Ecto neural progenitor cell (in vitro differentiated cells): ENCODE measurements at places on chromosomes 2 and 18.

DNA sequence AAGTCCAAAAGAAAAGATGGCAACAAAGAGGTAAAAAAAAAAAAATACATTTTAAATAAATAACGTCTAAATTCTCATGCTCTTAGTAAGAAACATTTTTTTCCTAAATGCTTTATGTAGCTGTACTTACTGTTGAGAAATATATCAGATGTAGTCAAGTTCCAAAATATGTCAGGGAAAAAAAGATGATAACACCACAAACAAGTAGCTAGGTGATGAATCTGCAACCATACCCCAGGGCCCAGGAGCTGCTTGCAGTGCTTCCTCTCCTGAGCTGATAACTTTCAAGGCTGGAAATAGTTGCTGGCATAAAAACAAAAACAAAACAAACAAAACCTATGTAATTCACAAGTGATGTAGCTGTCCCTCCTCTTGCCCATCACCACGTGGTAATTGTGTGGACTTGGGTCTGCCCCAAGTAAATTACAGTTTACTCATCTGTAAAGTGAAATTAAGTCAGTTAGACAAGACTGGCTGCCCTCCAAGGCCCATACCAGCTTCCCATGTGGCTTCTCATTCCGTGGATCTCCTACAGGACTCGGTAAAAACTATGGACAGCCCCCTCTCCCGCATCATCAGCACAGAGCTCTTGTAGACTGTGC lies 82.6 kb downstream of the SP100 start:
- no peak for DNase-seq

DNA sequence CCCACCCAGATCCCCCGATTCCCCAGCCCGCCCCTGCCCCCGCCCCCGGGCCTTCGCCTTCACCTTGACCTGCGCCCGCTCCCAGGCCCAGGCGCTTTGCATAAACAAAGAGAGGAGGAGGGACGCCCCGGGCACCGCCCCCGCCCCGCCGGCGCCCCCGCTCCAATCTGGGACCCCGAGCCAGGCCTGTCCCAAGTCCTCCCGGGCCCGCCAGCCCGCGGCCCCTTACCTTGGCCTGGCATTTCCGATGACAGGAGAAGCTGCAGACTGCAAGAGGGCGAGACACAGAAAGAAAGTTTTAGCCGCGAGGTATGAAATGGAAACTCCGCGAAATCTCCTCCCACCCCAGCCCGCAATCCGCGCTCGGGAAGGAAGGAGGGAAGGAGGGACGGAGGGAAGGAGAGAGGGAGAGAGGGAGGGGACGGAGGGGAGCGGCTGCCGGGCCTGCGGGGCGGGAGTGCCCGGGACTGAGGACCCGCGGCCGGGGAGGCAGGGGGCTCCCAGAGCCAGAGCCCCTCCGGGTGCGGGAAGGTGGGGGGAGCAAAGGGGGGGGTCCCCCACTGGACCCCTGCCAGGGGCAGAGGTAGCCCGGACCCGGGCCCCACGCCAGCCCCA lies 24.2 kb downstream of the TNS1 start:
- DNase-seq: peak; percentile 64

DNA sequence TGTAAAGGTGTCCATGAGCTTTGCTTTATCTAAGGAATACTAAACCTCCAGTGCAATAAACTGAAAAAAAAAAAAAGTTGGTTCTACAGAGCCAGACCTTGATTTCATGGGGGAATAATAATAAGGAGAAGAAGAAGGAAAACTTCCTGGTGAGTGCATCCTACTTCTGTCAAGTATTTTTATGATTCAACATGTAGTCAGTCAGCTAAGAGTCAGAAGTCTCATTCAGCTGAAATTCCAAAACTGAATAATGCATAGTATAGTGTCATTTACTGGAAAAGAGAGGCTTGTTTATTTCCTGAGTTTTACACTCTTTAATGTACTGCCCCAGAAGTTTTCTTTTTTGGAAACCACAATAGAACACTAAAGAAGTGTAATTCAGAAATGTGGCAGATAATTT lies 77.8 kb upstream of the TACR1 start:
- no peak for DNase-seq

DNA sequence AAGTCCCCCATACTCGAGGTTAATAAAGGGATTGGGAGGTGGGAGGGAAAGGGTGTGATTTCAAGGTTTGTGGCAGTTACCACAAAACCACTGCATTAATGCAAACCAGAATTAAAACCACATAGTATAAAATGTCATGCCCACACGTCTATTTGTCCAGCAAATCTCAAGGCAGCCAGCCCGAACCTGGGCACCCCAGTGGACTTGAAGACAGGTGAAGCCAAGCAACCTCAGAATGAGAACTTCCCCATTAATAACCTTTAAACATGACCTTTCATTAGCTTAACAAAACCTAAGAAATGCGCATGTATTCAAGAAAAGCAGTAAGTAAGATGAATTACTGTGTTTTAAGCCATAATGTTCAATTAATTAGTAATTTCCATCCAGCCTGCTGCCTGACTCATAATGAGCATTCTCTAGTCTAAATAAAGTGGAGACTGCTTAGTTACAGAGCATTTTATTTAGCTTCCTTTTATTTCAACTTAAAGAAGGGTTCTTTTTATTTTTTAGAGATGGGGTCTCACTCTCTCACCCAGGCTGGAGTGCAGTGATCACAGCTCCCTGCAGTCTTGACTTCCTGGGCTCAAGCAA lies 229.6 kb downstream of the FAM210A start:
- DNase-seq: no peak

GRCh38 chr2:240604939-240605716 lies 18.6 kb downstream of the CAPN10 start:
- DNase-seq: no peak

DNA sequence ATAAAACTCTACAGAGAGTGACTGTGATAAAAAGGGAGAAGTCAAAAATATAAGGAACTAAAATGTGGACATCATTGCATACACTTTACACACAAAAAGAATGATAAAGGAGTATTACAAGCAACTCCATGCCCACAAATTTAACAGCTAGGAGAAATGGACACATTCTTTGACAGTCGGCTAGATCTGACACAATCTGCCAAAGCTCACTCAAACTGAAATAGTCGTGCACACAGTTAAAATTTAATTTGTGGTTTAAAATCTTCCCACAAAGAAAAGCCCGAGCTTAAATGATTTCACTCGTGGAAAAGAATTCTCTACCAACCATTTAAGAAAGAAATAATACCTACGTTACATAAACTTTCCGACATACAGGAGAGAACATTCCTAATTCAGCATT lies 132.4 kb downstream of the ZAP70 start:
- no peak for DNase-seq

DNA sequence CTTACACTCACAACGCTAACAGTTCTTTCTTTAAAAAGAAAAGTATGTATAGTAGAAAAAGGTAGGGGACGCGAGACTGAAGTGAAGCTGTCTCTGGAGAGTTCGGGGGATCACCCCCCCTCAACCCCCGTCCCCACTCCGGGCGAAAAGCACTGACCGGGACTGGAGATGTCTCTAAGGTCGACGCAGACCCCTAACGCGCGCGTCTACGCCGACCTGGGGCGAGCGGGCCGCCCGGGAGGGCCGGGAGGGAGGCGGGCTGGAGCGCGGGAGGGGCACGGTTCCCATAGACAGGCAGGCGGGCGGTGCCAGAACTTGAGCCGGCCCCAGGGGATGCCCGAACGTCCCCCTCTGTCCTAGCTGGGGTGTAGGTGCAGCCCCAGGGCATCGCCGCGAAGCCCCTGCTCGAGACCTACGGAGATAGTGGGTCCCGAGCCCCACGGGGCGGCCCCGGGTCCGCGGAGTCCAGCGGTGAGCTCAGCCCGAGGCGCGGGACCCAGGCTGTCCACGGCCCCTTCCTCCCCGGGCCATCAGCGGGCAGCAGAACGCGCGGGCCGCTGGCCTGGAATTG lies 82.2 kb downstream of the CHRNA1 start:
- peak; percentile 66 for DNase-seq

GRCh38 chr18:14970027-14970426 lies 222.1 kb downstream of the ANKRD30B start:
- no peak for DNase-seq

DNA sequence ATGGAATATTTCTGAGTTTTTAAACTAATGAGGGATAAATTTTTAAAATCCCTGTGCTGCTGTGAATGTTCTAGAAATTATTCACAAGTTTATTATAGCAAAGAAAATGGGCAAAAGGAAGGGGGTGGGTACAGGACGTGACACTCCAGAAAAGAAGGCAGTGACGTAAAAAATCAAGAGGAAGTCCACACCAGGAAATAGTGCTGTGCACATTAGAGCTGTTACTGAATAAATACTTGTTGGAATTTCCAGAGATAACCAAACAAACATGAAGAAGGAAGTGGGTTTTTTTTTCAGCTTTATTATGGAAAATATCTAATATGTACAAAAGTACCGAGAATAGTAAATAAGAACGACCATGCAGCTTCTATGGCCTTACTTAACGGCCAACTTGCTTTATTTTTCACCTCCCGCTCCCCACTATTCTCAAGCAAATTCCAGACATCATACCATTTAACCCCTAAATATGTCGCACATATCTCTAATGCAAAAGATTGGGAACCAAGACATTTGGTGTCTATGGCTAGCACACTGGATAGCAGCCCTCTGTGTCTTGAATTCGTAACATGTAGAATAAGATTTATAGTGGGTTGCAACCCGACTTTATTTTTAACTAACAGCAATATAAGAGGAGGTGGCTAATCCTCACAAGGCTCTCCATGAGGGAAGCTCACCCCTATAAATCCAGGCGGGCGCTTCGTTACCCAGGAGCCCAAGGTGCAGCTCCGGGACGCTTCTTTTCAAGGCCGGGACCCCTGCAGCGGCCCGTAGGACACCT lies 580 bp upstream of the NDUFV2 start:
- DNase-seq: no peak

GRCh38 chr2:207766041-207766551 lies 3.6 kb downstream of the FZD5 start:
- no peak for DNase-seq

- no peak for DNase-seq
These were observed 192.9 kb downstream of the AFF3 start for GRCh38 chr2:99949530-99949929.

DNA sequence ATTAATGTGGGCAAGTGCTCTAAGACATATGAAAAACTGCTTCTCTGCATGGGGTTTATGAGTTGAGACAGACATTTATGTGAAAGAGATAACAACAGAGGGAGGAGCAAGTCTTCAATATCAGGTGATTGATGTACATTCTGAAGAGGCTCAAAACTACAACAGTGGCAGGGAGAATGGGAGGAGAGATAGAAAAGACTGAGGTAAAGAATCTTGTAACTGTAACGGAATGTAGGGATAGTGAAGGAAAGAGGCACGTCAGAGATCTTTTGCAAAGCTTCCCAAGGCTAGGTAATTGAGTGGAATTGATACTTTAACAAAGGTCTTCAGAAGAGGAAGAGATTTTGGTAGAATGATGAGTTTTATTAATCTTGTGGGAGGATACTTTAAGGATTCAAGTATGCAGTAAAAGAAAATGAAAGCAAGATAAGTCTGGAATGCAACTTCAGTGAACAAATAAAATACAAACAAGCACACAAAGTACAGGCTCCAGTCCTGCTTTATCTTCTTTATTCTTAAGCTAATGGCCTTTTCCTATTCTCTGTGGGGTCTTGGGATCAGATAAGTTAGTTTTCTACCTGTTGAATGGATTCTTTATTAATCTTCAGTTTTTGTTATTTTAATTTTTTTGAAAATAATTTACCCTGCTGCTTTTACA lies 15.0 kb downstream of the SMAD4 start:
- no peak for DNase-seq

DNA sequence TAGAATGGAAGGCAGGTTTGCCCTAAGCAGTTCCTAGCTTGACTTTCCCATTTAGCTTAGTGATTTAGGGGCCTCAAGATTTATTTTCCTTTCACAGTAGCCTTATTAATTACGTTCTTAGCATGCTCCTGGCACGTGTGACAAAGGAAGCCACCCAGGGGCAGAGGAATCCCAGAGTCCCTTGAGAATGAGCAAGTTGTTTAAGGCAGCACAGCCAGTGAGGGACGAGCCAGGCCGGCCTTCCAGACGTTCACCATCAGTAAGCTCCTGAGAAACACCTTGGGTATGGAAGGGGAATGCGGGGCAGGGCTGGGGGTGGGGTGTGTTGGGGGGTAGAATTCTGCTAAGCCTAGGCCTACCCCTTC lies 76.3 kb downstream of the SOWAHC start:
- peak; percentile 40 for DNase-seq

GRCh38 chr2:174749793-174750192 lies 14.5 kb downstream of the CHRNA1 start:
- DNase-seq: no peak

GRCh38 chr18:79518028-79518682 lies 122.4 kb downstream of the NFATC1 start:
- DNase-seq: peak; percentile 29

DNA sequence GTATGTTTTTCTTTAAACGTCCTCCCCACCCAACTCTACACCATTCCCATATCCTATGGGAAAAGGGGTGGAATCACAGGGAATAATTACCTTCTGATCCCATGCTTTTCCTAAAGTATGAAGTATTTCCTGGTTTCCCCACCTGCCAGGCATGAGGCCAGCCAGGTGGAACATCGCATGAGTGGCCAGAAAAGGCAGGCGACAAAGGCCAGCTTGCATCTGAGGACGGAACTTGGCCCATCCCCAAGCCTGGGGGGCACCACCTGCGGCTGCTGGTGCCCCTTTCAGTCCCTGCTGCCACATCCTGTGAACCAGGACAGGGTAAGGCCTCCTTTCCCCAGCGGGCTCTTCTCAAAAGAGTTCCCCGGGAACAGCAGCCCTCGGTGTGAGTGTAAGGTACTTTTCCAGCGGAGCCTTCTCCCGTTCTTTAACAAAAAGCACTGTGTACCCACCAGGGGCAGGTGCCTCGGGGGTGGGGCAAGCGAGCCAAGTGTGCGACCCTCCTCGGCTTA lies 1.2 kb upstream of the ERFE start:
- no peak for DNase-seq

- no peak for DNase-seq
These were observed 300.0 kb downstream of the PDE11A start for GRCh38 chr2:177772529-177772928.

DNA sequence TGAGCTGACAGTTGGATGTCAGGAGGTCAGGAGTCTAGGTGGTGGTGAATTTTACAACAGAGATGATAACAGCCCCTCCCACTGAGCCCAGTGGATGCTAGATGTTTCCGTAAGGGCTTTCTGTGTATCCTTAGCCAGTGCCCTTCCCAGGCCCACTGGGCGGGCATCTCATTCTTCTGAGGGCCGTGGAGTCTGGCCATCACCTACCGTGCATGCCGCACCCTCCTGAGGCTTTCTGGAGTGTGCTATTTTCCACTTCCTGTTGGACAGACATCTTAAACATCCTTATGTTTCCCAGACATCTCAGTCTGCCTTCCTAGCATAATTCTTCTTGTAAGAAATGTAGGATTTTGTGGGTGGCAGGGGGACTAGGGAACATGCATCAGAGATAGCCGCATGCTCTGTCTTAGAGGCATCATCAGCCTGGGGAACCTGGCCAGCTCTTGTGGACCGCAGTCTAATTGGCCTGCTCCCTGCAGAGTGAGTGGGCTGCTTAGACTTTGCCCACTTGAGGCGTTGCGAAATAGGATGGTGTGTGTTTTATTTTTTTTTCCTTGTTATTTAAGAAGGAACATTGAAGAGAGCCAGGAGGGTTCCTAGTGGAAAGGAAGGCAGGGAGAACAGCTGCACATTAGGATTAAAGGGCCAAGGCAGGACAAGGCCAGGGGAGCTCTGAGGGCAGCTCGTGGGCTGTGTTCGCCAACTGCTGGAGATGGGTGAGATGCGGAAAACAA lies 135.8 kb downstream of the SH3RF3 start:
- DNase-seq: no peak
